ENCODE measurements at places on chromosomes 11 and 22.

- DNase-seq, result no peak
Observed at GRCh38 chr11:3359092-3359824, 19.7 kb downstream of the ZNF195 start.

GRCh38 chr11:17538731-17539130 lies 5.5 kb downstream of the USH1C start:
- no peak for DNase-seq

GRCh38 chr22:43951391-43951790 lies 3.9 kb upstream of the SAMM50 start:
- no peak for DNase-seq

- DNase-seq, result no peak
Observed at GRCh38 chr11:86737737-86738136, 62.6 kb upstream of the PRSS23 start.

DNA sequence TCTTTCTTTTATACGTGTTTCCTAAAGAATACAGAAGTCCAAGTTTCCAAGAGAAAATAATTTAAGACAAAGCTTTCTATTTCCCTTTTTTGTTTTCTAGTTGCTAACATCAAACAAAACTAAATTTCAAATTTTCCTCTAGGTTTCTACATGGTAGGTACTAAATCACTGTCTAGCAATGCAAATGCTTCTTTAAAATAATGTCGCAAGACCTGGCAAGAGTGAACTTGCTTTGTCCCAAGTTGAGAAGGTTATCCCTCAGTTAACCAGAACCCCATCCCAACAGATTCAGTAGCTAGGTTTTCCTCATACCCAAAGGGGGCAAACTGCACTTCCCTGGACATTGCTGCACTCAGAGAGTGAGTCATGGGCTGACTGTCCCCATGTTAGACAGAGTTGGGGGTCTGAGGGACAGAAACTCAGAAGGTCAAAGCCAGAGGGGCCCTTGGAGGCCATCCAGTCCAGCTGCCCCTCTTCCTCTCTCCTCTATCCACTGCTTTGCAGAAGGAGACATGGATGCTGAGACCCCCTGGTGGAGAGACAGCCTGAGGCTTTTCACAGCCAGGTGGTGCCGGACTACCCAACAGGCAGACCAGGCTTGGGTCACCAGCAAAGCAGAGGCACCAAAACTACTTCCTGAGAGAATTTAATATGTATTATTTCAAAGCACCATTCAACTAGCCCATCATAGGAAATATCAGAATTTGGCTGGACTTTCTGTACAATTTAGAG lies 23.1 kb downstream of the OR2AT4 start:
- DNase-seq, result no peak

DNA sequence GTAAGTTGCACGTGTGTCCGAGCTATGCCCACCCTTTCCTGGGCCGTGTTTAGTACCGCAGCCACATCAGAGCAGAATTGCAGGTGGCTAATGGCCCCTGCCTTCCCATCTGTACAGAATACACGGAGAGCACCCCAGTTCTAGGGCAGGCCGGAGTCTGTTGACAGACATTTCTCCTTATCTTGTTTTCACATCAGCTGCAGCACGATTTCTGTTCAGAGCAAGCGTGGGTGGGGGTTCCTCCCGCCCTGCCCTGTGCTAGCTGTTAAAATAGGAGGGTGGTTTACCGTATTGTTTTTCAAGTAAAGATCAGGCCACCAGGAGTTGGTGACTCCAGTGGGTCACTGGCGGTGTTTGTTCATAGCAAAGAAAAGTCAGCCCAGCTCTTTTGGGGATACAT lies 41.1 kb downstream of the UBASH3B start:
- no peak for DNase-seq

GRCh38 chr11:108620958-108621772 lies 27.6 kb upstream of the EXPH5 start:
- no peak for DNase-seq

- no peak for DNase-seq
Observed at GRCh38 chr11:59191890-59192289, 20.0 kb downstream of the DTX4 start.

GRCh38 chr11:118917481-118918127 lies 8.1 kb downstream of the BCL9L start:
- no peak for DNase-seq

Data from anterior cingulate cortex (tissue), 58 donors.